ENCODE measurements at places on chromosomes 16 and 17.

DNA sequence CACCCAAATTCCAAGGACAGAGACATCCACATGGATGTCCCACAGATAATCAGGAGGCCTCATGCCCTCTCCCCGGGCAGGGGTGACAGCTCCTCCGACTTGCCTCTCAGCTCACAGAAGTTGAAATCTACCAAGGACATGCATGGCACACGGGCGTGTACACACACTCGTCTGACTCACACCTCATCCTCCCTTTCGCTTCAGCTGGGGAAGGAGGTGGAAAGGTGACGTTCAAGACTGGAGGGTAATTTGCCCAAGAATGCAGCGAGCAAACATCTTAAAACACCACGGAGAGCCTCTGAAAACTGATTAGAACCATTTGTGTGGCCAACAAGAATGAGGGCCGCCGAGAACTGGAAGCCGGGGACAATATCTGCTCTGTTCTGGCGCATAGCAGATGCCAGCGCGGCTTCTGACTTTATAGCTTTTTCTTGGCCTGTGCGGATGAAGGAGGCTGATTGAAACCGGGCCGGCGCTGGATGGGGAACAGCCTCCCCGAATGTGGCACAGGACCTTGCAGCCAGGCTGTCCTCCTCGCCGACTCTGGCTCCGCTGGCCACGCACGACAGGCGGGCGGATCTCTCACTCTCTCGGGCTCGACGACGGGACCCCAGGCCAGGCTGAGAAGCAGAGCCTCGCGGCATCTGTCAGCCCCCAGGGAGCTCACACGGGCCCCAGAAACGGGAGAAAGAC lies 100.9 kb downstream of the C16orf95 start:
- DNase-seq: no peak

DNA sequence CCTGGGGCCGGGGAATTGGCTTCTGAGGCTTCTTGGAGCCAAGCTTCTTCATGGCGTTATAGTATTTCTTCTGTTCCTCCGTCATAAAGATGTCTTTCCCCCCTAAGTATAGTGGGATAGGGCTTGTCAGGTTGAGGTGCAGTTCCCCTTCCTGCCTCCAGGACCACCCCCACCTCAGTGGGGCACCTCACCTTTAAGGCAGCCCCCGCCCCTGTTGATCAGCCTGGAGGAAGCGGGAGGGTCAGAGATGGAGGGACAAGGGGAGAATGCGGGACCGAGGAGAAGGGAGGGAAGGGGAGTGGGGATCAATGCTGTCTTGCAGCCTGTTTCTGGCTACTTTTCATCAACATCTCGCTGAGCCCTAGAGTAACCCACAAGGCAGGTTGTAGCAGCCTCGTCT lies 11.6 kb upstream of the CD79B start:
- DNase-seq: no peak

- no peak for DNase-seq
Observed at GRCh38 chr17:79079421-79080200, 5.0 kb downstream of the ENGASE start.

DNA sequence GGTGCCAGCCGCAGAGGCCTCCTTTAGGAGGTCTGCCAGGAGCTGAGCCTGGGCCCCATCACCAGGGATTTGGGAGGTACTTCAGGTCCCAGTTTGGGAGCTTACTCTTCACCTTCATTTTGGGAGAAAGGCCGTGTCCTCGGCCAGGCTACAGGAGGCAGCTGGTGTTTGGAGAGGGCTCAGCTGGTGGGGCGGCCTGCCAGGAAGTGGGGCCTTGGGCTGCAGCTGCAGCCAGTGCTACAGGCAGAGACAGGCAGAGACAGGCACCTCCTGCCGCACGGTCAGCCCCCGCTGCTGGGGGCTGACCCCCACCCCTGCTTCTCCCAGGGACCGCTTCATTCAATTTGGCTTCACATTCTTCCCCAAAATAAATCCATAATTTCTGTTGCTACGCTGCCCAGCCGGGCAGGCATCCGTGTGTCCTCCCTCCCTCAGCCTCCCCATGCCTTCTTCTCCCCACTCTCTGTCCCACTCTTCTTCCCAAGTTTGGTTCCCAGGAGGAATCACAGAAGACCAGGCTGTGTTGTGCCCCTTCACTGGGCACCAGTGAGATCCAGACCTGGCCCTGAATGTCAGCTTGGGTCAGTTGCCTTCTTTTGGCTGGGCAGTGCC lies 6.1 kb downstream of the TMEM235 start:
- DNase-seq: no peak

- DNase-seq: no peak
Observed at GRCh38 chr16:81523387-81524115, 78.9 kb downstream of the CMIP start.

DNA sequence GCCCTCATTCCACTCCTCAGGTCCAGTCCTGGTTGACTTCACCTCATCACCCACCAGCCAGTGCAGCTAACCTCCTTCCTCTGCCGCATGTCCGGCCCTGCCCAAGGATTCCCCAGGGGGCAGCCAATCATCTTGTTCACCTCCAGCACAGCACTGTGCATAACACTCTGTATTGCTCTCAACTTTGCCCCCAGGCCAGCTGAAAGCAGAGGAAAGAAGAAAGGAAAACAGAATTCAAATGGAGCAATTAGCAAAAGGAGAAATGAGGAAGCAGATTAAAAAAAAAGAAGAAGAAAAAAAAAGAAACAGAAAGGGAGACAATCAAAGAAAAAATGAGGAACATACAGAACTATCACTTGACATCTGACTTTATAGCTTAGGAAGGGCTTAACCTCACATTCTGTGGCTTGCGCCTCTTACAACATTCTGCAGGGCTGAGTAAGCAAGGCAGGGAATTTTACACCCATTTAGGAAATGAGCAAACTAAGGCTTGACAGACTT lies 26.1 kb downstream of the GAS7 start:
- no peak for DNase-seq

DNA sequence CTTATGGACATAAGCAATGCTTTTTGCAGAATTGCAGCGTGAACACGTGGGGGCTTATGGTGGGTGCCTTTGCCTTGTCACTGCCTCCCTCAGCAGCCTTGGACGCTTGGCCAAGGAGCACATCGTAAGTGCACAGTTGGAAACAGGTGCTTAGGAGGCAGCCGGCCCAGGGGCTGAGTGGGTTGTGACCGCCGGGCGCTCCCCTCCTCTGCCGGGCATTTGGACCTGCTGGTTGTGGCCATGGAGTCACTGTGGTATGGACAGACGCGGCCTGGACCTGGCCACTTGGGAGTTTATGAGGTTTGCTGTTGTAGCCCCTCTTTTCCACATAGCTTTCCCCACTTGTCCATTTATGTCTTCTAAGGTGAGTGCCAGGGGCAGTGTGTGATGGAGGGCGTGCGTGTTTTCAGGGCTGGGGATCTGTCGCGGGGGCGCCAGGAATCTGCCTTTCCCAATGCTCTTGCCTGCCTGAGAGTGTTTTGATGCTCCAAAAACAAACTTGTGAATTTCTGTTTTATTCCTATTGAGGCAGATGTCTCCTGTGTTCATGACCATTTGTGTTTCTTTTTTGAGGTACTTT lies 49.2 kb downstream of the PDPK1 start:
- DNase-seq: no peak

GRCh38 chr17:29112771-29113295 lies 67.4 kb downstream of the MYO18A start:
- DNase-seq: no peak

- DNase-seq: no peak
Observed at GRCh38 chr17:72967977-72968585, 124.4 kb downstream of the SLC39A11 start.

DNA sequence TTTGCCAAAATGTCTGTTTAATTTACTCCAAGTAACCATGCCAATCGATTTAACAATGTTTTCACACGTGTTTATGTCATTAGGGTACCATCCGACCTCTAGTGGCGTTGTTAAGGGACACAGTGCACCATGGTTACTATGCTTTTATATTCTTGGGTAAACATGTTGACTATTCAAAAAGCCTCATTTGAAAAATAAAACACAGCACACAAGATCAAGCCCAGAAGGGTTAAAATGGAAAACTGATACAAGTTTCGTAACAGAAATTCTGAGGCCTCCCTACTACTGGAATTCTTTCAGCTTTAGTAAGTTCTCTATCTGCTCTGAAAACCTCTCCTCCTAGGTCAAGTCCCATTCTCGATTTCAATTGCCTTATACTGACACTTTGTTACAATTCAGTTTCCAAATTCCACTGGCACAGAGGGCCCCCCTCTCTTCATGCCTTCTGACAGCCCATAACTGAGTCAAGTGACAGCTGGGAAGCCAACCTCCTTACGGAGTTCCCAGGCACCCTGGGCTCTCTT lies 2.1 kb downstream of the CFAP20 start:
- peak; percentile 65 for DNase-seq

GRCh38 chr17:3566551-3566950 lies 8.9 kb upstream of the TRPV3 start:
- DNase-seq: no peak

GRCh38 chr17:35227546-35227945 lies 15.3 kb upstream of the SLFN5 start:
- DNase-seq: no peak

DNA sequence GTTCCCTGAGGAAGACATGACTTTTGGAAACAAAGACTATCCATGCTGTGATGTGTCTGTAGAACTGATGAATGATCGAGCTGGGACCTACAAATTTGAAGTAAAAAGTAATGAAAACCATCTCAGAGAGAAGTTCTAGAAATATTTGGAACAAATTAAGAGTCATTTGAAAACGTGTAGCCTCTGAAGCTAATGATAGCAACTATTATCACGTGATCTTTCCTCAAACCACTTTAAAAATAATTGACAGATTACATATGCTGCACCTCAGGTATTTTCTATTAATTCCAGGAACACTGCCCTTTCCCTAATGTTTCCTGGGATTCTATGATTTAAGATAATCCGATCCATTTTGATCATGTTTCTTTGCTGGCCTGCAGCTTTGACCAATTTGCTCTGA lies 990.3 kb downstream of the CDH8 start:
- no peak for DNase-seq

GRCh38 chr16:73011926-73012325 lies 36.0 kb downstream of the ZFHX3 start:
- DNase-seq: no peak

- no peak for DNase-seq
Observed at GRCh38 chr16:51393381-51394005, 242.4 kb upstream of the SALL1 start.

GRCh38 chr16:50490828-50491227 lies 57.4 kb upstream of the NKD1 start:
- no peak for DNase-seq

DNA sequence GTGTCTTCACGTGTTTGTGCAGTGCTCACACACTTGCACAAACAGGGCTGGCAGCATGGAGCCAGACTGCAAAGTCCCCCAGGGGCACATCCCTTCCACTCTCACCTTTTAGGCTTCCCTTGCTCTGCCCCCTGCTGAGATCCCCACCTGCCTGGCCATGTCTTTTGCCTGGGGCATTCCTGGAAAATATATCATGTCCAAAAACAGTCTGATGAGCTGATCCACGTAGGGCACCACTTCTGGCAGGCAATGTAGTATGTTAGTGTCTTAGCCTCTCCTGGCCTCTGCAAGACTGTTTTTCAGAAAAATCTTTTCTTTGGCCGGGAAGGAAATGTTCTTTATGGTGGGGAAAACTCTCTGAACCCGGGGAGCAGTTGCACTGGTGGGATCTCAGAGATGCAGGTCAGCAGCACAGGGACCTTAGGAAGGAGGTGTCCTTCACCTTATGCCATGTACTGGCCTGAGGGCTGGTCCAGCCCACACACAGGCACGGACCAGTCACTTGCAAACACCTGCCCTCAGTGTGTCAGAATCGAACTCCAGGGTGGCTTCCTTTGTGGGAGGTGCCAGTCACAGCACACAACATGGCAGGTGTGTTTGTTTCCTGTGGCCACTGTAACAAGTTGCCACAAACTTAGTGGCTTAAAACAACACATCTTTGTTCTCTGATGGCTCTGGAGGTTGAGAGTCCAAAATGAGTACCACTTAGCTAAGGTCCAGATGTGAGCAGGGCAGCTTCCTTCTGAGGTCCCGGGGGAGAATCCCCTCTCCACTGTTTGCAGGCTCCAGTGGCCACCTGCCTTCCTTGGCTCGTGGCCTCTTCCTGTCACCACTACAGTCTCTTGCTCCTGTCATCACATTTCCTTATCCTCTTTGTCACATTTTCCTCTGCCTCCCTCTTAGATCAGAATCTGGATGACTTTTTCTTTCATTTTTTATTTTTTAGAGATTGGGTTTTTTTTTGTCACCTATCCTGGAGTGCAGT lies 46.6 kb downstream of the MPRIP start:
- DNase-seq: no peak

DNA sequence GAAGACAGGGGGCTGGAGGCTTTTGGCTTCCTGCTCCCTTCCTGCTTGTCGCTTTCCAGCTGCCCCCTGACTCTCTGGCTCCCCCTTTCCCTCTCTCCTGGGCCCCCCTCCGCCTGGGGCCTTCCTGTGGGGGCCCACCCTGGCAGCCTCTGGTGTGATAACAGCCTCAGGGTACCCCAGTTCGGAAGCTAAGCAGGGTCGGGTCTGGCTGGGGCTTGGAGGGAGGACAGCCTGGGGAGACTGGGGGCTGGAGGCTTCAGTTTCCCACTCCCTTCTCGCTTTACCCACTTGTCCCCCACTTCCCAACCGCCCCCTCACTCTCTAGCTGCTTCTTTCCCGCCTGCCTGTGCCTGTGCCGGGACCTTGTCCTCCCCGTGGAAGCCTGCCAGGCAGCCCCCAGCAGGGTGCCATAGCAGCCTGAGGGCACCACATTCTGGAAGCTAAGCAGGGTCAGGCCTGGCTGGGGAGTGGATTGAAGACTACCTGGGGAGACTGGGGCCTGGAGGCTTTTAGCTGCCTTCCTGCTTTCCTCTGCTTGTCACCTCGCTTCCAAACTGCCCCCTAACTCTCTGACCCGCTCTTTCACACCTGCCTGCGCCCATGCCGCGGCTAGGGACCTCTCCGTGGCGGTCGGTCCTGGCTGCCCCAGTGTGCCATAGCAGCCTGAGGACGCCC lies 2275.5 kb downstream of the TP53TG3F start:
- DNase-seq: no peak

GRCh38 chr17:77441130-77441920 lies 300.6 kb downstream of the SEC14L1 start:
- no peak for DNase-seq

DNA sequence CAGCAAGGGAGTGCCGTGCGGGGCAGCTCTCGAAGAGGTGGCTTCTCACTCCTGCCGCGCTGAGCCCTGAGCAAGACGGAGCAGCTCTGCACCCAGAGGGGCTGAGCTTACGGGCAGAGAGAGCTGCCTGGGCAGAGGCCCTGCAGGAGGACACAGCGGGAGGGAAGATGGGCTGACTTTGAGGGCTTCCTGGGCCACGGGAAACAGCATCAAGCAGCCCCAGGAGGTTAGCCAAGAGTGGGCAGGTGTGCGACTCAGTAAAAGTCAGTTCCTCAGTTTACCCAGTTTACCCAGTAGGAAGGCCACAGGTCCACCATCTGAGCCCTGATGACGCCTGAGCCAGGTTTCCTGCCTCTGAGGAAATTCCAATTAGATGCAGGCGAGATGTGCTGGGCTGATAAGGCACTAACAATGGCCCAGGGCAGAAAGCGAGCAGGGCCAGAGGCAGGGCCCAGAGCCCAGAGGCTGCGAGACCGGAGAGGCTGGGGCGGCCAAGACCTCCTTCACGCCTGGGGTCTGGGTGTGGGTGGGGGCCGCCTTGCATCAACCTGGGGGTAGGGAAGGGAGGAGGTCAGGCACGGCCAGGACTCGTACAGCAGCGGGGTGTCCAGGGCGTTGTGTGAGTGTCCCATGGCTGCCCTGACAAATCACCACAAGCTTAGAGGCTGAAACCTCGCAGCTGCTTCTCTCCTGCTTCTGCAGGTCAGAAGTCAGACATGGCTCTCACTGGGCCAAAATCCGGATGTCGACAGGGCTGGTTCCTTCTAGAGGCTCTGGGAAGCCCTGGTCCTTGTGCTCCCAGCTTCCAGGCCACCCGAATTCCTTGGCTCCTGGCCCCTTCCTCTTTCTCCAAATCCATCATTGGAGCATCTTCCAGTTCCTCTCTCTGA lies 32.0 kb upstream of the CIBAR2 start:
- DNase-seq: no peak

- no peak for DNase-seq
Observed at GRCh38 chr16:66977341-66978113, 10.9 kb upstream of the CES4A start.

Data from GM04503 (cell line).